ENCODE measurements at places on chromosomes 2 and 18. TPM values are rescaled to one million over a fixed set of nuclear protein-coding genes. Genes with fewer than 3 reads are reported as not detected.

Gene CAPN14
- 1.4 TPM for total RNA-seq

Gene ADAM23
- 18.9 TPM for total RNA-seq

Gene RAD51AP2
- total RNA-seq, result 0.47 TPM

Gene SERPINB4
- not detected for total RNA-seq

Gene PRKAG3
- total RNA-seq, result not detected

Gene REG3A
- not detected for total RNA-seq

Gene UGT1A4
- total RNA-seq, result not detected
